ENCODE measurements at places on chromosomes 1 and 21.

DNA sequence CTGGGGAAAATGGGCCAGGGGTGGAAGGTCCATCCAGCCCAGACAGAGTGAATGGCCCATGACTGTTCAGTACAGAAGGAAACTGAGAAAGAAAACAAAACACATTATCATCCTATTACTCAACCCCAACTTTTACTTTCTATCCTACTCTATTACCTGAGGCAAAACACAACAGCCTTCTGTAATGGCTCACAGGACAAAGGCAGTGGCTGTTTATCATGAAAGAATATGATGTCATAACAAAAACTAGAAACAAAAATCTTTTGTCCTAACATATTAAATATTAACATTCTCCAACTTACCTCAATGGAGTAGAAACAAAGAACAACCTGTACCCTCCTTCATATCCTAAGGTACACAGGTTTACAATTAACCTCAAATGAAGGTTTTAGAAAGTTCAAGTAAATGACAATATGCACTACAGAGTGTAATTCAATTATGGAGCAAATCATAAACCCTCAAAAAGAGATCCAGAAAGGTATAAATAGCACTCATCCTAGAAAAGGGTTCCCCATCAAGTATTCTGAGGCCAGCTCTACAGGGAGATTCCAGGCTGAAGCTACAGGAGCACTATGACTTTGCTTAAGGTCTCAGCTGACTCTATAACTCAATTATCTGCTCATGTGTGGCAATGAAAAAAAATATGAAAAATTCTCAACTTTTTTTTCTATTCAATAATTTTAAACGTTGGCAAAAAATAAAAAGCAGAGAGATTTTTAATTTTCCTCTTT, 15.1 kb downstream of the ELK4 start:
- no peak for DNase-seq

- no peak for DNase-seq
Observed at GRCh38 chr21:45082736-45083135, 8.4 kb downstream of the ADARB1 start.

GRCh38 chr1:164774413-164774812, 215.4 kb downstream of the PBX1 start:
- DNase-seq: peak; percentile 78

GRCh38 chr1:184567009-184567408, 180.2 kb downstream of the C1orf21 start:
- no peak for DNase-seq

DNA sequence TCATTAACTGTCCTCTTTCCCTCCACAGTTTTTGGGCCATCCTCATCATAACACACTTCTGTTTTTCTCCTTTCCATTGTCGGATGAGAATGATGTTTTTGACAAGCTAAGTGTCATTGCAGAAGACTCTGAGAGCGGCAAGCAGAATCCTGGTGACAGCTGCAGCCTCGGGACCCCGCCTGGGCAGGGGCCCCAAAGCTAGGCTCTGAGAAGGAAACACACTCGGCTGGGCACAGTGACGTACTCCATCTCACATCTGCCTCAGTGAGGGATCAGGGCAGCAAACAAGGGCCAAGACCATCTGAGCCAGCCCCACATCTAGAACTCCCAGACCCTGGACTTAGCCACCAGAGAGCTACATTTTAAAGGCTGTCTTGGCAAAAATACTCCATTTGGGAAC, 28.6 kb upstream of the IFNAR1 start:
- no peak for DNase-seq

DNA sequence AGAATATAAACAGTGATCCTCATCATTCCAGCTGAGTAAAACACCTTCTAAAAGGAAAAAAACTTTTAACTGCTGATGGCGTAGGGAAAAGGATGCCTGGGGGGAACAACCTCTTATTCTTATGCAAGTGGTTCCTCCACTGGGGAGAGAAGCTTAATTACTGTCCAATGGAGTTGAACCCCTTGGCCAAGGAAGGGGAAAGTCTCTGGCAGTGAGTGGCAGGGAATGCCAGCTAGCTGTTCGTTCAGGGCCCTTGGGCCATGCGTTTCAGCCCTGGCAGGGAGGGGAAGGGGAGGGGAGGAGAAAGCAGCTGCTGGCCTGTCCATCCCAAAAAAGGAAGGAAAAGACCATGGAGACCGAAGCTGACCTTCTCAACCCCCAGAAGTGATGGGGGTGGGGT, 22.6 kb upstream of the SYCP1 start:
- DNase-seq: no peak

- peak; percentile 80 for DNase-seq
Observed at GRCh38 chr1:165842671-165843129, 15.3 kb downstream of the UCK2 start.

- DNase-seq: no peak
Observed at GRCh38 chr21:41931041-41931451, 22.8 kb downstream of the C2CD2 start.

GRCh38 chr1:235495030-235495429, 9.2 kb downstream of the B3GALNT2 start:
- no peak for DNase-seq

DNA sequence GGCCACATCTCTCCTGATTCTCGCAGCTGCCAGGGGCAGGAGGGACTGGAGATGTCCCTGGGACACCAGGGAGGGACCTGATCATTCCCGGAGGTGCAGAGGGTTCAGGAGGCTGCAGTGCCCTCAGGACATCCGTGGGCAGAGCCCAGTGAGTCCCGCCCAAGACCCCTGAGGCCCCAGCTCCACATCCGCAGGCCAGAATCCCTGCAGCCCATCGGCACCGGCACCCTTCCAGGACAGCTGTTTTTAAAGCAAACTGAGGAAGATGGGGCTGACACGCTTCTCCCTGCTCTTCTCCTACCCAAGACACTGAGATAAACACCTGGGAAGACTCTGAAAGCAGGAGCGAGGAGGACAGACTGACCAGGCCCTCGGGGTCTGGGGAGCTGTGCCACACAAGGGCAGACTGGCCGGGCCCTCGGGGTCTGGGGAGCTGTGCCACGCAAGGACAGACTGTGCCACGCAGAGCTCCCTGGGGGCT, 25.5 kb downstream of the SLC19A1 start:
- DNase-seq: no peak

DNA sequence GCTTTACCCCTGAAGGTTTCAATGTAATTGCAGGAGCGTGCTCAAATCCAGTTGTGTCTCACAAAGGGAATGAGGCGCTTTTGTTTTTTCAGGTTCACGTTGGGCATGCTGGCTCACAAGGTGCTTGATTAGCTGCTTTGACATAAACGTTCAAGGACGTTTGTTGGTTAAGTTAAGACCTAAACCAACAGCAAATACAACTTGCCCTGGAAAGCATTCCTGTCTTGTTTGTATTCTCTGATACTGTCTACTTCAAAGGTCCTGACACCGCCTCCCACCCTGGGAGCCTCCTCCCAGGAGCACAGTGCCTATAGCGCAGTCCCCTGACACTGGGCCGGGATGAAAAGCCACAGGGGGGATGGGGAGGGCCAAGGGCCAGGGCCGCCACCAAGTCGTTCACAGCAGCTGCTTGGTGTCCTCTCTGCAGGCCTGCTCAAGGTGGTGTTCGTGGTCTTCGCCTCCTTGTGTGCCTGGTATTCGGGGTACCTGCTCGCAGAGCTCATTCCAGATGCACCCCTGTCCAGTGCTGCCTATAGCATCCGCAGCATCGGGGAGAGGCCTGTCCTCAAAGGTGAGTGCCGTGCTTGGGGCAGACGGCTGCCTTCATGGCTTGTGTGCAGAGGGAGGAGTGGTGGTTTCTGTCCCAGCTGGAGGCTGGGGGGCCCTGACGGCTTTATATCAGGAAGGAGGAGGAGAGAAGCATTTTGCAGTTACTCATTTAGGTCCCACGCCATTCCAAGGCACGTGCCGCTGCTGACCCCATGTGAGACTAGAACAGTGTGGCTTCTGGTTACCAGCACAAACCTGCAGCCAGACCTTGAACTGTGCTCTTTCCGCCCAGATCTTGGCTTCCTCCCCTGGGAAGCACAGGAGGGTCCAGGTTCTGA, 6.1 kb downstream of the FAM3B start:
- DNase-seq: no peak

- DNase-seq: no peak
Observed at GRCh38 chr1:39165049-39165448, 39.4 kb upstream of the MACF1 start.

GRCh38 chr1:204659056-204659455, 26.5 kb downstream of the LRRN2 start:
- no peak for DNase-seq
